T-helper 9 cell (primary cell): ENCODE measurements at places on chromosomes 1 and 21.

GRCh38 chr1:6166221-6166620, 13.9 kb downstream of the CHD5 start:
- DNase-seq, result no peak

GRCh38 chr1:44029260-44029910, 1.9 kb downstream of the SLC6A9 start:
- no peak for DNase-seq

- DNase-seq, result no peak
These were observed 90.1 kb downstream of the TNFSF18 start for GRCh38 chr1:172960454-172961208.

DNA sequence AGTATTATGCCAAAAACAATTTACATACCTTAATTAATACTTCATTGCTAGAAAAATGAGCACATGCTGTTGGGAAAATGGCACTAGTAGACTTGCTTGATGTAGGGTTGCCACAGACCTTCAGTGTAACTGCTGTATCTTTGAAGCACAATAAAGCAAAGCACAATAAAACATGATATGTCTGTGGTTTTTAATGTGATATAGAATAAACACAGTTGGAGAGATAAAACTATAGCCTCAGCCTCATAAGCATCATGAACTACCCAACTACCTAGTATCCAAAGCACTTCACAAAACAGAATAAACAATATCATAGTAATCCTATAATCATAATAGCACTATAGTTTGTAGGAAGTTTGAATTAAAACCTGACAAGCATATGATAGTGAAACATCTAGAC, 143.5 kb downstream of the SYT14 start:
- no peak for DNase-seq

- no peak for DNase-seq
These were observed 6.0 kb upstream of the TRAPPC10 start for GRCh38 chr21:44006017-44006619.

DNA sequence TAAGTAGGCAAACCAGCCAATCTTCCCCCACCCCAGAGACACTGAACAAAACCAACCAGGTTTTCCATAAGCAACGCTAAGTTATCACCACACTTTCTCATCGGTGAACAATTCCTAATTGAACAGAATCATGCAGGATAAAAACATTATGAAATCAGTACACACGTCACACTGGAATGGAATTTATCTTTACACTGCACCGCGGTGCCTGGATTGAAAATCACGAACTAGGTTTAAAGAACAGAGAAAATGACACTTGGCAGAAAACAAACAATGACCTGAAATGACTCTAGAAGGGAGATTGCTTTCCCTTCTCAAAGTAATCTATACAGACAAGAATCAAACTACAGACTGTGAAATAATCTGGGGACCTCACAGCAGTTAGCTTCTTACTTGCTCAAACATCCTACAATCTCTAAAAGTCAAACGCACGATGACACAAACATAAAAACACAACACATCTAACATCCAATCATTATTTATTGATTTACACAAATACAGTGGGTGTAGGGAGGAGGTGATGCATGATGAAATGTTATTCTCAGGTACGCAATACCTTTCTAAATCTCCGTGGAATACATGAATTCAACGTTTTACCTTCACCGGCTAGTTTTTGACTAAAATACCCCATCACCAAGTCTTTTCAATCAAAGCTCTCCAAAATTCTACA, 1.9 kb downstream of the EIF4G3 start:
- no peak for DNase-seq

DNA sequence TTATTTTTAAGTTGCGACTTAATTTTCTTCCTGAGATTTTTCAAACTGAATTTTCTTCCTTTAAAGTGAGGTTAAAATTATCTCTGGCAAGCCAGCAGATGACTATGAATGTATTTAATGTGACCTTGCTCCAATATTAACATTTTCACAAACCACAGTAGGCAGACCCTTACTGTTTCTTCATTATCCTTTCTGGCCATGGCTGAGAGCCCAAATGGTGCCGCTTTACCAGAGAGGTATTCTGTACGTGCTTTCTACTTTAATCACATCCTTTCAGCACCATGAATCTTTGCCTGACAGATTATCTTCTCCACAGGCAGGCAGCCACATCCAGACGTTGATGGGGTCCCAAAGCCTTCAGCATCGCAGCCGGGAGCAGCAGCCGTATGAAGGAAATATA, 129.6 kb downstream of the LRRC40 start:
- DNase-seq, result no peak

- no peak for DNase-seq
These were observed 42.7 kb upstream of the ATP1A1 start for GRCh38 chr1:116330342-116330652.

- no peak for DNase-seq
These were observed 28.6 kb downstream of the PTPRU start for GRCh38 chr1:29264773-29265389.

DNA sequence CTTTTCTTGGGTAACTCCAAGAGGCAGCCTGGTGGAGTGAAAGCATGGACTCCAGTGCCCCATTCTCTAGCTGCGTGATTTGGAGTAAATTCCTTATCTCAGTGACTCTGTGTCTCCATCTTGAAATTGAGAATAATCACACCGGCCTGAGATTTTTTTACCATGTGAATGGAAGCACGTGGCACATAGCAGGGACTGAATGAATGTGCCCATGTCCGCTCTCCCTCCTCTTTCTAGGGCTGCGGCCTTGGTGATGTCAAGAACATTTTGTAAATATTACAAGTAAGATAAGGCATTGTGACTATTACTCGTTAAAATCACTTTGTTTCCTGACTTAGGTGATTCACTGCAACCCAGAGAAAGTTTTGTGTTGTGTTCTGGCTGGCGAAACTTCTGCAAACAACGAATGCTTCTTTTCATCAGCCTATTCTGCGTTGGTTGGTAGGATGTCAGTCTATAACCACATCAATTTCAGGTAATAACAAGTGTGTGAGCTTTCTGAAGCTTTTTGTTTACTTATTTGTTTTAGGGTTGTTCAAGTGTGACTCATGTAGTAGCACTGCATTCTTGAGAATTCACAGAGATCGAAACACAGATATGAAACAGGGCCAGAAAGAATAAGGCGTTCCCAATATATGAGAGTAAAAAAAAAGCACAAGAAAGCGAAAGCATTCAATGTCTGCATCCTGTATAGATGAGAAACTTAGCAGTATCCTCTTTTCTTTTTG, 135.7 kb upstream of the SLC45A1 start:
- DNase-seq, result no peak

DNA sequence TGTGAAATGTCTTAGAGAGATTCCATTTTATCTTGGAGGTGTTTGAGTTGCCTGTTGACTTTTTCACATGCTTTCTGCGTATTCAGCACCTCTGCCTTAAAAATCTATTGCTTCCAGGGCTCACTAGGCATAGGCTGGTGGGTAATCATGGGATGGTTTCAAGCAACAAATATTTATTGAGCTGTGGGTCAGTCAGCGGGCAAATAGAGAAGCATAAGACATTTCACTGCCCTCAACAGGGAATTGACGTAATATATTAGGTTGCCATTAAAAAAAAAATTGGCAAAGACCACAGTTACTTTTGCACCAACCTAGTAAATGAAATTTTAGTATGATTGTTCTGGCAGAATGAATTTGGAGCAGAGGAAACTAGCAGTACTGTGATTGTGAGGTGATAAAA, 44.3 kb upstream of the NBL1 start:
- no peak for DNase-seq
